ENCODE measurements at places on chromosomes 5 and 9. TPM values are rescaled to one million over a fixed set of nuclear protein-coding genes. Genes with fewer than 3 reads are reported as not detected.

DNA sequence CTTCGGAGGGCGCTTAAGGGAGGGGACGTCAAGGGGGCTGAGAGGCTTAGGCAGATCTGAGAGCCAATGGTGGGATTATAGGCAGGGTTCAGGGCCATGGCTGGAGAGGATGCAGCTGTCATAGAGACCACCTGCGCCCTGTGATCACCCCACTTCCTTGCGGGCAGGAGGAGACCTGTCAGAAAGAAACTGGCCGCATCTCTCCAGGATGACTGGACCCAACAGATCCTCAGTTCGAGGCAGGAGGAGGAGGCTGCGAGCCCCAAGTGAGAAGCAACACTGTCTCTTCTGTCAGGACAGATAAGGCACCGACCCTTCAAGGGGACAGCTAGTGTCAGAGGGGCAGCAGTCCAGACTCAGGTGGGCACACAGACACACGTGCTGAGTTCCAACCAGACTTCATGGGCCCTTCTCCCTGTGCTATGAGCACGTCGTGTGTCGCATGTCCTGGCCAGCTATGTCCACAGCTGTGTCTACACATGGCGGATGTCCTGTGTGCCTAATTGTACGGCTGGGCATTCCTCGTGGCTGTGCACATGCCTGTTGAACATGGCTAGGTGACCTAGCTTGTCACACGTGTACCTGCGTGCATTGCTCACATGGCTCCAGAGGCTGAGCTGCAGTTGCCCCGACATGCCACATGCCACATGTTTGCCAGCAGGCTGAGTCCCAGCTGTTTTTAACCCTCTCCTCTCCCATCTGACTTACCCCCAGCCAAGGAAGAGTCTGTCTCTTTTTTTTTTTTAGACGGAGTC lies 583 bp upstream of the AQP3 start:
- no peak for DNase-seq

GRCh38 chr5:174624733-174625522 lies 99.5 kb upstream of the MSX2 start:
- no peak for DNase-seq

- DNase-seq: no peak
Measured at GRCh38 chr5:14131855-14132503, 11.2 kb upstream of the TRIO start.

GRCh38 chr5:9174446-9174845 lies 371.4 kb downstream of the SEMA5A start:
- DNase-seq: no peak

The PRRT1B gene
- not detected for total RNA-seq

The COL23A1 gene
- total RNA-seq: 3.7 TPM

The PDE6A gene
- total RNA-seq: 0.25 TPM

The LCP2 gene
- 25.5 TPM for total RNA-seq

Data from vagina (tissue), 2 donors.